NCI-H1930 (cell line): ENCODE measurements at places on chromosomes 3 and 15.

GRCh38 chr3:58321791-58322190 lies 10.9 kb upstream of the PXK start:
- no peak for DNase-seq

DNA sequence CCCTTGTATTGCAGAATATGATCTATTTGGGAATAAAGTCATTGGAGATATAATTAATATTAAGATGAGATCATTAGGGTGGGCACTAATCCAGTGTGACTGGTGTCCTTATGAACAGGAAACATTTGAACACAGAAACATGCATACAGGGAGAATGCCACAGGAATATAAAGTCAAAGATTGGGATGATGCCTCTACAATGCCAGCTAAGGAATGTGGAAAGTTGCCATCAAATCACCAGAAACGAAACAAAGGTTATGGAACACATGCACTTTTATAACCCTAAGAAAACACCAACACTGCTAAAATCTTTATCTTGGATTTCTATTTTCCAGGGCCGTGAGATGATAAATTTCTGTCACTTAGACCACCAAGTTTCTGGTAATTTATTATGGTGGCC lies 442.4 kb upstream of the BCHE start:
- DNase-seq = no peak

- no peak for DNase-seq
These were observed 414.9 kb downstream of the RBMS3 start for GRCh38 chr3:29695643-29696198.

GRCh38 chr15:96595951-96596350 lies 265.5 kb downstream of the NR2F2 start:
- DNase-seq = no peak

GRCh38 chr3:113495035-113495434 lies 19.9 kb downstream of the SPICE1 start:
- DNase-seq = no peak
